Liver (tissue), 10 donors: ENCODE measurements at places on chromosomes 12 and 14. TPM values are rescaled to one million over a fixed set of nuclear protein-coding genes. Genes with fewer than 3 reads are reported as not detected.

KERA gene
- not detected for total RNA-seq

FGF23 gene
- total RNA-seq = 0.47 TPM

IL26 gene
- total RNA-seq = not detected

DNA sequence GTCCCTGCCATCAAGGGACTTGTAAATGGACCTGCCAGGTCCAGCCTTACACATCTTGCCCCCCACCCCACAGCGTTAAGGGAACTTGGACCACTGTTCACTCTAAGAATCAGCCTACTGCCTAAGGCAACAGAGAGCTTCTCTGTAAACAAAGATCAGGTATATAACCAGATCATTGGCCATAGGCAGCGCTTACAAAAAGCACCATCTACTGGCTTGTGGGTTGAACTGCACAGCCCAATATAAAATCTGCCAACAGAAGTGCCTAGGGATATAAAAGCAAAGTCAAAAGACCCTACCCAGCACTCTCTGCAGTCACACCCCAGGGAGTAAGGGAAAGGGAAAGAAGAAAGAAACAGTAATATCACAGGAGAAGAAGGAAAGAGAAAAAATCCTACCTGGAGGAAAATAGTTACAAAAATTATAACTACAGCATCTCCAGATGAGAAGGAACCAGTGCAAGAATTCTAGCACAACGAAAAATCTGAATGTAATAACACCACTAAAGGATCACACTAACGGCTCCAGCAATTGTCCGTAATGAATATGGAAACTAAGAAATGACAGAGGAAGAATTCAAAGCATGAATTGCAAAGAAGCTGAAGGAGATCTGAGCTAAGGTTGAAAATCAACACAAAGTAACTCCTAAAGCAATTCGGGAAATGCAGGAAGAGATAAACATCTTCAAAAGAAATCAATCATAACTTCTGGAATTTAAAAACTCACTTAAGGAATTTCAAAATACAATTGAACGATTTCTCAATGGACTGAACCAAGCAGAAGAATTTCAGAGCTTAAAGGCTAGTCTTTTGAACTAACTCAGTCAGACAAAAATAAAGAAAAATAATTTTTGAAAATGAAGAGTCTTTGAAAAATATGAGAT, 95.2 kb upstream of the PCED1B start:
- DNase-seq = no peak
- no peaks in the 10 kb centered on the region for H3K36me3 ChIP-seq
- H3K27ac ChIP-seq = no peak overlapping the region

- H3K27ac ChIP-seq = no peak overlapping the region
- no peaks in the 10 kb centered on the region for H3K27me3 ChIP-seq
- H3K36me3 ChIP-seq = no peaks in the 10 kb centered on the region
- no peaks in the 10 kb centered on the region for H3K4me1 ChIP-seq
Measured at GRCh38 chr12:94026596-94026995, 121.8 kb upstream of the PLXNC1 start.

DNA sequence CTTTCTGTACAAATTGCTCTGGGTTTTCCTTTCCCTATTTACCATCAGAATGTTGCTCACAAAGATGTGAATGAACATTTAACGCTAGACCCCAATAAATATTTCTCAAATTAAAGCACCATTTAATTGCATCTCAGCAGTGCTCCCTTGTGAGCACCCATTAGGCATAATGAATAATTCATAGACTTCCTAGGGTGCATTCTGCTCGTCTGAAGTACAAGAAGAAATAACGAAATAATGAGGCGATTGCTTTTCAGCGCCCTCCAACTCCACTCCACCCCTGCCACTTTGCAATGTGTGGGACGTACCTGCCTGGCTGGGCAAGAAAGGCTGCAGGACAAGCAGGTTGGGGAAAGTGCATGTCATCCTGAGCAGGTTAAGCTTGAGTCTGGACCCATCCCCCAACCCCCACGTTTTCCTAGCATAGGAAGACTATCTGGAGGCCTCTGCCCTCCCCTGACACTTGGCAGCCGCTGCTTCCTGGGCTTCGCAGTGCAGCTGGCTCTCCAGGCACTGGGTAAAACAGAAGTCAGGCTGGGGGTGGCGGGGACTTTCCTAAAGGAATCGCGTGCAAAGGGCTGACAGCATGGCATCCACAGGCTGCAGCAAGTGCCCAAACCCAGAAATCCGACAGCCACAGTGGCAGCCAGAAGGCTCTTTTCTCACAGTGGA, 253.7 kb downstream of the DUSP6 start:
- H3K36me3 ChIP-seq = no peaks in the 10 kb centered on the region
- no peaks in the 10 kb centered on the region for H3K4me1 ChIP-seq

DNA sequence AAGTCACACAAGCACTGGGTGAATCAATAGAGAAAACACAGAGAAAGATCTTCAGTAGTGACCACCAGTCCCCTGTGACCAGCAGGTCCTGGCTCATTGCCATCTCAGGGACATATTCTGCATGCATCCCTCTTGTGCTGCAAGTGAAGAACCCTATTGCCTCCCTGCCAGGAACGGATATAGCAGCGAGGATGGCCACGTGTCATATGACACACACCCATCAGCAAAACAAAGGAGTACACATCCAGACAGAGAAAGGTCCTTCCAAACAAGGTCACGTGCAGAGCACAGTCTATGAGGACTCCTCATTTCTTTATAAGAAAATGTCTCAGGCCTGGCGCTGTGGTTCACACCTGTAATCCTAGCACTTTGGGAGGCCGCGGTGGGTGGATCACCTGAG, 638.4 kb downstream of the FLRT2 start:
- no peaks in the 10 kb centered on the region for H3K4me1 ChIP-seq
- no peak overlapping the region for H3K27ac ChIP-seq
- no peaks in the 10 kb centered on the region for H3K36me3 ChIP-seq
- DNase-seq = no peak
- no peak overlapping the region for H3K4me3 ChIP-seq
- H3K27me3 ChIP-seq = no peaks in the 10 kb centered on the region

- H3K27ac ChIP-seq = no peak overlapping the region
- DNase-seq = no peak
- no peaks in the 10 kb centered on the region for H3K4me1 ChIP-seq
- H3K36me3 ChIP-seq = no peaks in the 10 kb centered on the region
- no peak overlapping the region for H3K4me3 ChIP-seq
- no peaks in the 10 kb centered on the region for H3K27me3 ChIP-seq
Measured at GRCh38 chr12:38389614-38390013, 73.0 kb downstream of the ALG10B start.

GRCh38 chr12:56931474-56931978, 2.7 kb downstream of the SDR9C7 start:
- H3K27ac ChIP-seq = no peak overlapping the region
- H3K36me3 ChIP-seq = no peaks in the 10 kb centered on the region
- no peaks in the 10 kb centered on the region for H3K27me3 ChIP-seq
- no peak overlapping the region for H3K4me3 ChIP-seq

DNA sequence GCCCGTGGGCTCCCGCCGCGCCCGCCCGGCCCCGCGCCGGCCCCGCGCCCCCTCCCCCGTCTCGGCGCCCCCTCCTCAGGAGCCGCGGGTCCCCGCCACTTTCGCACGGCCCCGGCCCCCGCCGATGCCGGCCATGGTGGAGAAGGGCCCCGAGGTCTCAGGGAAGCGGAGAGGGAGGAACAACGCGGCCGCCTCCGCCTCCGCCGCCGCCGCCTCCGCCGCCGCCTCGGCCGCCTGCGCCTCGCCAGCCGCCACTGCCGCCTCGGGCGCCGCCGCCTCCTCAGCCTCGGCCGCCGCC, 263 bp downstream of the RCOR1 start:
- H3K27ac ChIP-seq = peak overlapping the region; percentile 84
- H3K36me3 ChIP-seq = no peaks in the 10 kb centered on the region
- DNase-seq = no peak
- peak overlapping the region; percentile 69 for H3K4me3 ChIP-seq
- peaks cover 4% of the 10 kb centered on the region for H3K4me1 ChIP-seq

DNA sequence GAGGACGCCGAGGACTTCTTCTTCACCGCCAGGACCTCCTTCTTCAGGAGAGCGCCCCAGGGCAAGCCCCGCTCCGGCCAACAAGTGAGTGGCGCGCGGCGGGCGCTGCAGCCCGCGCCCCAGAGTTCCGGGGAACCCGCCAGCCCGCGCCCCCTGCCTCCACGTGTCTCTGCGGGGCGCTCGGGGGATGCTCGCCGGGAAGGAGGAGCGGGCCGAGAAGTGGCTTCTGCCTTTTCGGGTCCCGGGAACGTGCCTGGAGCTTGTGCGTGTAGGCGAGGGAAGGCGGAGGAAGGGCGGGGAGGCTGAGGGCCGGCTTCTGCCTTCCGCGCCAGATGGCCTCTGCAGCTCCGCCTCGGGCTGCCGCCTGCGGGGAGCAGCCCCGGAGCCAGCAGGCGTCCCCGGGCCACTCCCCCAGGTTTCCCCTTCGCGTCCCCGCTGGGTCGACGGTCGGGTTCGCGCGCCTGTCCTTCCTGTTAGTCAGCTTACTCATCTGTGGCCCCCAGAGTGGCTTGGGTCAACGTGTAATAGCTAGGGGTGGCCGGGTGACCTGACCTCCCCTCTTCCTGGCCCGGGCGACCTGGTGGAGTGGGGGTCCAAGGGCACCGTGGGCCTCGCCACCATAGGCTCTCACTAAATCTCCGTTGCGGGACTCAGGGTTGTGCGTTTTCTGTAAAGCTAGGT, 505 bp downstream of the RASSF3 start:
- H3K36me3 ChIP-seq = no peaks in the 10 kb centered on the region
- no peaks in the 10 kb centered on the region for H3K27me3 ChIP-seq
- peak overlapping the region; percentile 90 for H3K27ac ChIP-seq
- DNase-seq = peak; percentile 55
- peaks cover 5% of the 10 kb centered on the region for H3K4me1 ChIP-seq
- peak overlapping the region; percentile 61 for H3K4me3 ChIP-seq

DNA sequence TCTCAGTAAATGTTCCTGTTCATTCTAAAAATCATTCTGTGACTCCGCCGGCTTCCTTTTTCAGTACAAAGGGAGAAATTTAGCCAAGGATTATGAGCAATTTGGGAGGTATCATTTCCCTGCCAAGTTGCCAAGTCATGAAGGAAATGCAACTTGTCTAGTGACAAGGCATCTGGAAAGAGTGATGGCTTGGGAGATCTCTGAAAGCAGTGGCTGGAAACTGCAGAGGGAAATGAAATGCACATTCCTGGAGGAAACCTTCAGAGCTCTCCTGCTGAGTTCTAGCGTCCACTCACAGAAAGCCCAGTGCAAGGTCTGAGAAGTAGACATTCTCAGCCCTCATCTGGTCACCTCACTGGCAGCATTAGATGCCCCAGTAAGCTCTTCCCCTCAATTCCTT, 91.7 kb downstream of the GALC start:
- no peak overlapping the region for H3K4me3 ChIP-seq
- H3K36me3 ChIP-seq = no peaks in the 10 kb centered on the region
- DNase-seq = no peak
- no peak overlapping the region for H3K27ac ChIP-seq

GRCh38 chr12:81953541-81953940, 194.4 kb upstream of the PPFIA2 start:
- H3K27me3 ChIP-seq = no peaks in the 10 kb centered on the region
- no peak overlapping the region for H3K27ac ChIP-seq

DNA sequence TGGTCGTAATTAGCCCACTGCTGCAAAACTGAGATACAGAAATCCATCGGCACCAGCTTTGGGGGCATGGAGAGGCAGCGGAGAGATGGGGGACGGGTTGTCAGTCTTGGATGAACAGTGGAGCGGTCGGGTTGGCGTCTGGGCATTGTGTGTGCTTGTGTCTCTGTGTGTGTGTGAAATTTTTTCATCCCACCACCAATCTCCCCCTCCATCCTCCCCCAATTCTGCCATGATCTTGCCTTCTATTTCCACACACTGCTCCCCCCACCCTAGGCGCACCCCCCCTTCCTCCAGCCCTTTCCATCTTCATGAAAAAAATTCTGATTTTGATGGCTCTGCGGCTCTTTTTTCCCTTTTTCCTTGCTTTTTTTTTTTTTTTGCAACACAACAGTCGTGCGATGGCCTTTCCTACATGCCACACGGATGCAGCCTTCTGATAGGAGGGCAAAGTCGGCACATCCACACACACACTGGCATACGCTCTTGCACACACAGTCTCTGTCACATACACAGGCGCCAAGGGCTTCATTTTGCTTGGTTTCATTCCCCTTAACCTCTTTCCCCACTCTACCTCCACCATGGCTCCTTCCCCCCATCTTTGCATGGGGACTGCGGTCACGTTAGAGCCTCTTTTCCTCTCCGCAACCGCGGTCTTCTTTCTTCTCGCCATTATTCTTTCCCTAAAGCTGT, 3.3 kb downstream of the NRXN3 start:
- no peak overlapping the region for H3K27ac ChIP-seq
- no peak for DNase-seq
- H3K27me3 ChIP-seq = peaks cover 5% of the 10 kb centered on the region
- H3K4me1 ChIP-seq = no peaks in the 10 kb centered on the region
- no peak overlapping the region for H3K4me3 ChIP-seq

- H3K36me3 ChIP-seq = no peaks in the 10 kb centered on the region
- no peaks in the 10 kb centered on the region for H3K4me1 ChIP-seq
- no peaks in the 10 kb centered on the region for H3K27me3 ChIP-seq
- H3K4me3 ChIP-seq = no peak overlapping the region
- no peak for DNase-seq
- H3K27ac ChIP-seq = no peak overlapping the region
Measured at GRCh38 chr12:88781909-88782308, 201.6 kb upstream of the KITLG start.

DNA sequence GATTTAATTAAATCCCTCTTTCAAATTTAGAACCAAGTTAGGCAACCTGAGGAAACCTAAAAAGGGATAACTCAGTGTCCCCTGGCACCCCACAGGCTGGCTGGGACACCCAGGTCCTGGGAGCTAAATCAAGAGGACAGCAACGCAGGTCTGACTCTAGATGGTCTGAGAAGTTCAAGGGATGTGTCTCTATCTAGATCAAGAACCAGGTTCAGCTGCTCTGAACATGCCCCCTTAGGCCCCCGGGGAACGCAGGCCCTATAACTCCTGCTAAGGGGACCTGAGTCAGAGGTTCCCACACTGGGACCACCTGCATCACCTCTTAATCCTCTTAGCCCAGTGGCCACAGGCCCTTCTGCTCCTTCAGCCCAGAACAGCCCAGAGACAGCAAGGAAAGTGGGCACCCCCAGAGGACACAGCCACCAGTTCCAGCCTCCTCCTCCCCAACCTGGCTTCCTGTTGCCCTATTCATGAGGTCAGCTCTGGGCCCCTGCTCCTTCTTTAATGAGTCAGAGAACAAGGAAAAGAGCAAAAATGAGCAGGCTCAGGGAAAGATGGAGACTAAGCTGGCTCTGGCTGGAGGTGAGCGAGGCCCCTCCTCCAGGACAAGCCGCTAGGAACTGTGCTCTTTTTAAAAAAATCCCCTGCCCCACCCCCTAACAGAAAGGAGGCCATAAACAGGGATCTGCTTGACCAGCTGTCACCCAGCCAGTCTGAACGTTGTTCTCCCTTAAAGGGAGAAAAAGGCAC, 10.8 kb downstream of the PITPNM2 start:
- H3K27ac ChIP-seq = peak overlapping the region; percentile 93
- H3K4me1 ChIP-seq = peaks cover 28% of the 10 kb centered on the region
- H3K4me3 ChIP-seq = no peak overlapping the region
- DNase-seq = no peak
- no peaks in the 10 kb centered on the region for H3K27me3 ChIP-seq
- no peaks in the 10 kb centered on the region for H3K36me3 ChIP-seq

GRCh38 chr14:67569651-67570290, 30.3 kb downstream of the PIGH start:
- H3K4me3 ChIP-seq = no peak overlapping the region
- no peaks in the 10 kb centered on the region for H3K27me3 ChIP-seq
- H3K27ac ChIP-seq = no peak overlapping the region
- no peaks in the 10 kb centered on the region for H3K4me1 ChIP-seq
- no peak for DNase-seq

- H3K4me3 ChIP-seq = no peak overlapping the region
- H3K36me3 ChIP-seq = peaks cover 3% of the 10 kb centered on the region
- no peaks in the 10 kb centered on the region for H3K4me1 ChIP-seq
- no peak overlapping the region for H3K27ac ChIP-seq
- no peaks in the 10 kb centered on the region for H3K27me3 ChIP-seq
Measured at GRCh38 chr12:68303850-68304249, 28.3 kb downstream of the MDM1 start.
